Activated T-helper 2 cell treated with anti-CD3 and anti-CD28 coated beads, Interferon-gamma antibody, Interleukin-2, Interleukin-4, amounts not matched to agents 10 μg/mL and 5 μg/mL and 100 μg/mL, durations not matched to agents 14 hours and 24 hours and 36 hours (primary cell): ENCODE measurements at places on chromosomes 6 and 20. TPM values are rescaled to one million over a fixed set of nuclear protein-coding genes. Genes with fewer than 3 reads are reported as not detected.
A peak's percentile ranks its signal among the peaks of the same experiment; 100 is the strongest.

GRCh38 chr20:62439218-62439617, 11.9 kb upstream of the RBBP8NL start:
- no peak for DNase-seq

- no peak for DNase-seq
These were observed 6.8 kb upstream of the POU3F2 start for GRCh38 chr6:98827295-98828159.

DNA sequence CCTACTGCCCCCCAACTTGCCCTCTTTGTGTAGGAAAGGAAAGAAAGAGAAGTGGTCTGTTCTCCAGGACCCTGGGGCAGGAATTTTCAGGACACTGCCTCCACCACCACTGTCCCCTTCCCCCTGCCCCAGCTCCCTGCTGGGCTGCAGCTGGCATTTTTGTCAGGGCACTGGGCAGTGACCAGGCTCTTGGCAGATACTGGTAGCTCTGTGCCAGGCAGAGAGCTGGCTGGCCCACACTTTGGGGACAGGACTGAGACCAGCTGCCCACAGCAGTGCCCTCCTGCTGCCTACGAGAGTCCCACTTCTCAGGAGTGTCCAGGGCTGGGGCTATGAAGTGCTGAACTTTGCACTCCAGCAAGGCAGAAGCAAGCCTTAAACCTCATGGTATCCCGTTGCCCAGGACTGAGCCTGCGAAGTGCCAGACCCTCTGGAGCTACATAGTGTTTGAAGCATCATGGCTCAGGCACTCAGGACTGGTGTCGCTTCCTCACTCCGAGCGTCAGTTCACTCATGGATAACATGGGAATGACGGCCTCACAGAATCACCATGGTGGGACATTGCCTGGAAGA, 19.3 kb downstream of the SLC13A3 start:
- no peak for DNase-seq

GRCh38 chr20:58577871-58578598, 62.8 kb upstream of the APCDD1L start:
- no peak for DNase-seq

DNA sequence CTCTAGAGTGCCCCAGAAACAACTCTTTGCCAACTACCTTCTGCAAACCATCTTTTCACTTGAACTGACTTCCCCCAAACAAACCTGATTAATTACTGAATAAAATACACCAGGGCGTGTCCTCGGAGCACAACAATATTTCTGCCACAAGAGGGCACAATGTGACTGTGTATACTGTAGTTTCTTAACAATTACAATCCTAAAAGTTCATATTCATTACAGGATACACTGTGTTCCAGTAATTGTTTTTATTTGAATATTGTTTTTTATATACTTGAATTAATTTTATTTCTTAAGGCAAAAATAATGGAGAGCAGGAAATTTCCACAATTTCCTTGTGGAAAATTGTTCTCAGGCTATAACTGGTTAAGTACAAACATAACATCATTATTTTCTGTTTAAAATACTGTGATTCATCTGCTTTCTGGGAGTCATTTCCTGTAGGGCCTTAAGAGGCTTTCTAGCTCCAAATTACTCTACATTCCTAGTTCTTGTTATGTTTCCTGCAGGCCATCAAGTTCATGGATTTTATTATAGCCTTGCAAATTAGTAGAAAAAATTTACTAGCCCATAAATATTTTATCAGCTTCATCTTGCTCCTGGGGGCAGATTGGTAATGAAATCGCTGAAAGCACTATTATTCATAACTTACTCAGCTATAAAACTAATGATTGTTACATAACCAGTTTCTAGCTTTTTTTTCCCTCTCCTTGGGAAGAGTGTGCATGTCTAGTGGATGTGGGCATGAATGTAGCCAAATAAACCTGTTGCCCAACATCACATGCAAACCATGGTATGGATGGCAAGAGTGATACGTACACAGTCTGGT, 51.9 kb upstream of the SLC22A16 start:
- peak; percentile 20 for DNase-seq

DNA sequence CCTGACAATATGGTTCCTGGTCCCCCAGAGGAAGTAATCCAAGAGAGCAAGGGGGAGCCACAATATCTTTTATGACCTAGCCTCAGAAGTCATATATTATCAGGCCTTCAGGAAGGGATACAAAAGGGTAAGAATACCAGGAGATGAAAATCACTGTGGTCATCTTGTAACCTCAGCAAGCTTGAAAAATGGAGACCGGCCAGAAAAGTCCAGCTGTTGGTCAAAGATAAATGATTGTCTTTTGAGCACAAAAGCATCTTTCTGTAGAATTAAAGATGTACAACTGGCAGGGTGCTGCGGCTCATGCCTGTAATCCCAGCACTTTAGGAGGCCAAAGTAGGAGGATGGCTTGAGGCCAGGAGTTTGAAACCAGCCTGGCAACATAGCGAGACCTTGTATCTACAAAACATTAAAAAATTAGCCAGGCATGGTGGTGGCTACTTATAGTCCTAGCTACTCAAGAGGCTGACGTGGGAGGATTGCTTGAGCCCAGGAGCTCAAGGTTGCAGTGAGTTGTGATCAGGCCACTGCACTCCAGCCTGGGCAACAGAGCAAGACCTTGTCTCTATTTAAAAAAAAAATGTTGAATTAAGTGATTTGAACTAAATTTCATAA, 118.0 kb upstream of the MARCKS start:
- no peak for DNase-seq

GRCh38 chr6:84641076-84641475, 123.3 kb downstream of the TBX18 start:
- no peak for DNase-seq

Gene GGT7
- total RNA-seq, result 13.3 and 13.5 TPM in 2 replicates

Gene NCOA5
- 27.5 and 28.7 TPM in 2 replicates for total RNA-seq

Gene KIAA0408
- 18.5 and 19.6 TPM in 2 replicates for total RNA-seq
